ENCODE measurements at places on chromosomes 12 and 14.
A peak's percentile ranks its signal among the peaks of the same experiment; 100 is the strongest.

DNA sequence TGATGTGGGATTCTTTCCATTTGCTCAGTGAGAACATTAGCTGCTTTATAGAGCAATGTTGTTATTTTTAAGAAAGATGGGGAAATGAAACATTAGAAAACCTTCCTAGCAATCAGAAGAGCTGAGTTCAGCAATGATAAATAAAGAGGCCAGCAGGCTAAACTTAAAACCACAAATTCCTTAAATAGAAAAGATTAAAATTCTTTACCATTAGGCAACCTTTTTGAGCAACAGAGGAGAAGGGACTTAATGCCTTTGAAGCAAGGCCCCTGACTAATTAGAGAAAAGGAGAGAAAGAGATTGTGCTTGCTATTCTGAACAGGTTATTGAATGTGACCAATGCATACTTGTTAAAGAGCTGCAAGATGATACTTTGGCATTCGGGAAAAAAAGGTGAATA, 160.8 kb upstream of the LMO3 start:
- no peak for DNase-seq

- DNase-seq = no peak
These were observed 506.1 kb downstream of the RMST start for GRCh38 chr12:97968641-97969197.

- no peak for DNase-seq
These were observed 24.7 kb downstream of the ARG2 start for GRCh38 chr14:67644428-67644827.

- DNase-seq = no peak
These were observed 21.7 kb downstream of the PTPN21 start for GRCh38 chr14:88533064-88533602.

- peak; percentile 82 for DNase-seq
These were observed 6.0 kb upstream of the GPR84 start for GRCh38 chr12:54370171-54370730.

DNA sequence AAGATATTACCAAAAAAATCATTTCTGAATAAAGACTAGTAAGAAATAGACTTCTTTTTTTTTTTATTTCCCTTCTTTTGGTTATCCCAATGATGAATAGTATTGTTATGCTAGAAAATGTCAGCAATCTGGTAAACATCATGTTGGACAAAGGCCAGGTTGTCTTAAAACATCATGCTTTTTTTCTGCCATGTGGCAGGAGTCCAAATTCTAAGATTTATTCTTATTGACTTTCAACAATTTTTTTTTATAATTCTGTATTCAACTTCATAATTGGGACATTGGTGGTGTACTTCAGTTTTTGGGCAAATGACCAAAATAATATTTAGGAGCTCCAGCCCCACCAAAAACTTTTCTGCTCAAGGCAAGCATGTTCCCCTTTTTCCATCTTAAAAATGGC, 10.5 kb downstream of the DCN start:
- DNase-seq = no peak

- DNase-seq = no peak
These were observed 193.2 kb upstream of the FRMD6 start for GRCh38 chr14:51458563-51458955.

GRCh38 chr12:94870511-94870910, 133.0 kb downstream of the NDUFA12 start:
- DNase-seq = no peak

GRCh38 chr14:35286003-35286600, 6.1 kb upstream of the PSMA6 start:
- DNase-seq = no peak

DNA sequence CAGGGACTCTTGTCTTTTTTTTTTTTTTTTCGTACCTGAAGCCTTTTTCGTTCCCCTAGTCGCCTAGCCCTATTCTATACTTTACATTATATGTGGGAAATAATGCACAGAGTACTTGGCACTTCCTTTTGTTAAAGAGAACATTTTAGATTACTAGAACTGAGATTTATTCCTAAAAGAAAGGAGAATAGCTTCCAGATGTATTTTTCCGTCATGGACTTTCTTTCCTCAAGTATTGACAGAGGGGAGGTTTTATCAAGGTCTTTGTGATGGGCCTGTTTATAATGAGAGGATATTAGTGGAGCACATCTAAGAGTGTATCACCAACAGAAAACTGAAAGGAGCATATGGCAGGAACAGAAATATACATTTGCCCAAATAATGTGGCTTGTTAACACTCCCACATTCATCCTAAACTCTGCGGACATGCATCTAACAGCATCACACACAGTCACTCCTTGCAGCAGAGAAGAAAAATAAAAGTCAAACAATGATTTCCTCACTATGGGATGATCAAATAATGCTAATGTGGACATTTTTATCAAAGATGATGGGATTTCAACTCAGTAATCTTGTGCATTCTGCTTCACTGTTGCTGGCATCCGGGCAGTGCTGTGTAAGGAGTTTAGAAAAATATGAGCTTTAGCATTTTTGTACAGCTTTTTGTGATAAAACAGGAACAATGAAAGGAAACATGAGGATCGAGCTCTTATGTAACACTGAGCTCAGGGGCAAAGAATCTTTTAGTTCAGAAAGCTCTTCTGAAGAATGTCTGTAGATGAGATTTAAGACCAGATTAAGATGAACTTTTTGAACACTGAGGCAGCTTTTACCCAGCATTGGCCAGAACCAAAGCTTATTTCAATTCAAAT, 183.1 kb downstream of the EGLN3 start:
- no peak for DNase-seq

DNA sequence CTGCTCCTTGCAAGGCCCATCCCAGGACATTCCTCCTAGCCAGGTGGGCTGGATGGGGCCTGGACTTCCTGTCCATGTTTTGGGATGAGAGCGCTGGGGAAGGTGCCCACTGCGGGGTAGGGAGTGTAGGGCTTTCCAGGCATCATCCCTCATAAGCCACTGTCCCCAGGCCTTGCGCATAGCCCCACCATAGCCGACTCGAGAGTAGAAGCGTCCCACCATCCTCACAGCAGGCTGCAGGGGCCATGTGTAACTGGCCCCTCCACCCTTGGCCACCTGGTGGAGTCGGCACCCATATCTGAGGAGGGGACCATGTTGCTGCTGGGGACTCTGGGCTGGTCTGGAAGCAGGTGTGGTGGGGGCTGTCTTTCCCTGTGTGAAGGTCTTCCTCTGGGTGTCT, 30.5 kb downstream of the SH2B3 start:
- DNase-seq = no peak

GRCh38 chr14:43697003-43697402, 810.1 kb downstream of the FSCB start:
- no peak for DNase-seq

DNA sequence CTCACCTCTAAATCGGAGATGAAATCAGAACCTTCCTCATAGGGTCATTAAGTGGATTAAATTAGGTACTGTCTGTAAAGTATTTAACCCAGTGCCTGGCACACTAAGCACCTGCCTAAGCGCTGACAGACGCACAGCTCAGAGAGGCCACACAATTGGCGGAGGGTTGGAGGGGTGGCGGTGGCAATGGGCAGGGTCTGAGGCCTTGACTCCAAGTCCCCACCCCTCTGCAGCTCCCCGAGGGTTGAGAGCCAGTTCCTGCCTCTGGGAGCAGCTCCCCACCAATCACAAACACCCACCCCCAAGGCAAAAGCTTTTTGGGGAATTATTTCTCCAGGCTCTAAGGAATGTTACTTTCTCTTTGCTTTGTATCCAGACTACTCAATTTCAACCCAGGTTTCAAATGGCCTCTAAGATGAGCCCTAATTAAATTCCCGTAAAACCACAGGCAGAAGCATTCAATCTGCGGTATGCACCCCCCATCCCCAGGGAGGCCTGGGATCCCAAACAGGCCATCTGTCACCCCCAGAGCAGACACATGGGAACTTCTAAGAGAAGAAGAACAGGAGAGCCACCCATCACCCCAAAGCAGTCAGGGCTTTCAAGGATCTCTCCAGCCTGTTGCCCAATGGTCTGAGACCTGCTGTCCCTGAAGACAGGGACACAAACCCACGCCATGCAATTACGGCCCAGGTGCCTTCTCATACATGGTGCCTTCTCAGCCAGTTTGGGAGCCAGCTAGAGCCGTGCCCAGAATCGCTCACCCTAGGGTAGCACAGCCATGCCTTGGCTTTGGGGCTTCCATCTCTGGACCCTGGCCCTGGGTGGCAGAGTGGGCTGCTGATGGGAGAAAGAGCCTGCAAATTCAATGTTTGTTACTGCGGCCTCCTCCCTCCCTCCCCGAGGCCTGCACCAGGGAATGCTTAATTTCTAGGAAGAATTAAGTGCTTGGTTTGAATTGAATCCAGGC, 66.1 kb downstream of the CHGA start:
- DNase-seq = no peak

- no peak for DNase-seq
These were observed 12.5 kb upstream of the INF2 start for GRCh38 chr14:104676694-104677511.

DNA sequence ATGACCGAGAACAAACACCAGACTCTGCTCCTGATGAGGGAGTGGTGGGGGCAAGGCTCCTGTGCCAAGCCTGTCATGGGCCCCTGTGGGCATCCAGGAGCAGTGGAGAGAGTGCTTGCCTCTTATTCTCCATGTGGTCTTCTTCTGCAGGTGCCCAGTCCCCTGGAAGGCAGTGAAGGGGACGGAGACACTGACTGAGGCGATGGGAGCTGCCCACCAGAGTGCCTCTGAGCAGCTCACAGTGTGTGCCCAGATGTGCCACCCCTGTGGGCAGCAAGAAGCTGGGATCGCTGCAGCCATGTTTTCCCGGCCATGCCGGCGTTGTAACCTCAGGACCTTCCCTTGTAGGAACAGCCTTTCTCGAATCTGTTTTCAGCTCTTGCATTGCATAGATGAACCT, 6.4 kb upstream of the EP400 start:
- no peak for DNase-seq

DNA sequence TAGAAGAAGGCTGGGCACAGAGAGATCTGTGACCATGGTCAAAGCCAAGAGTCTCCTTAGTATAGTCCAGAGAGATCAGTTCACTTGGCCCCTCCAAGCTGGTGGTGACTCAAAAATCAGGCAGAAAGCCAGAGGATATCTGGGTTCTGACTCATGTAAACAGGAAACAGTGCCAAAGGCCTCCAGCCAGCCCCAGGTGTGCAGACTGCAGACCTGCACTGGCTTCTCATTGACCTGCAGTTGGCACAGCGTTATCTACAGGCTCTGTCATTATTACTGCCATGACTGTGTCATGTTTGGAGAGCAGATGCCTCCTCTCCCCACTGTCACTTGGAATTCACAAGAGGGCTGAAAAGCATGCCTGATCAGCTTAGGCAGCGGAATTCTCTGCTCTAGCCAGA, 295.7 kb upstream of the PRKD1 start:
- DNase-seq = peak; percentile 84

- no peak for DNase-seq
These were observed 44.5 kb upstream of the ZDHHC17 start for GRCh38 chr12:76719171-76720041.

DNA sequence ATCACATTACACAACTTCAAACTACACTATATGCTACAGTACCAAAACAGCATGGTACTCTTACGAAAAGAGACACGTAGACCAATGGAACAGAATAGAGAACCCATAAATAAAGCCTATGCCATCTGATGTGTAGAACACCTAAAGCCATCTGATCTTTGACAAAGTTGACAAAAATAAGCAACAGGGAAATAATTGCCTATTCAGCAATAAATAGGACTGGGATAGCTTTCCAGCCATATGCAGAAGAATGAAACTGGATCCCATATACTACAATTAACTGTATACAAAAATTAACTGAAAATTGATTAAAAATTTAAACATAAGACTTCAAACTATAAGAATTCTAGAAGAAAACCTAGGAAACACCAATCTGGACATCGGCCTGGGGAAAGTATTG, 120.7 kb downstream of the PTPRO start:
- no peak for DNase-seq

GRCh38 chr14:88380405-88380804, 5.1 kb upstream of the SPATA7 start:
- DNase-seq = no peak

GRCh38 chr12:58513852-58514251, 406.5 kb downstream of the LRIG3 start:
- DNase-seq = no peak

DNA sequence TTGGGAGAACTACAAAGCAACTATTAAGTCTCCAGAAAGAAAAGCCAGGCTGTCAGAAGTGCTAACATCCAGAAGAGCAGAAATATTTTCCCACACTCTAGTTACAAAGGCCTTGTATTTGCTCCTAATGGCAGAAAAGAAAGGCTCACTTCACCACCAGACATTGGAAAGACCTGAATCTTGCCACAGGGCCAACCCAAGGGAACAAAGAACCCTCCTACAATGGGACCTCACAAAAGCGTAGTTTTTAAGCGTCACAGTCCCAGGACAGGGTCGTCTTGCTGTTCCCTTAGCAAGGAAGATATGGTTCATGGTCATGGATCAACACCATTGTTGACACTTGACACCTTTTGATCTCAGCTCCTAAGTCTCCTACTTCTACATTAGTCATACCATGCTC, 119.1 kb downstream of the RPS29 start:
- DNase-seq = peak; percentile 10

DNA sequence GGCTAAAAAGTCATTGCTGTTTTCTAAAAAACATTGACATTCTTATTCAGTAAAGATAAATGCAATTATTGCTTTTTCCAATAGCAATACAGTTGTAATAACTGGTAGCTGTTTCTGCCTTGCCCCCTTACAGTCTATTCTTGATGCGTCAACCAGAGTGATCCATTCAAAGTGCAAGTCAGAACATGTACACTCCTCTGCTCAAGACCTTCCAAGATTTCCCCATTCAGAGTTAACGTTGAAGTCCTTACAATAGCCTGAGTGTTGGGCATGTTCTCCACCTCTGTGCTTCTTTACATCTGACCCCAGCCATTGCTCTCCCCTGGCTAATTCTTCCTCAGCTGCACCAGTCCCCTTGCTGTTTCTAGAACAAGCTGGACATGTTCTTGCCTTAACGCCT, 24.3 kb downstream of the VRK1 start:
- DNase-seq = no peak

DNA sequence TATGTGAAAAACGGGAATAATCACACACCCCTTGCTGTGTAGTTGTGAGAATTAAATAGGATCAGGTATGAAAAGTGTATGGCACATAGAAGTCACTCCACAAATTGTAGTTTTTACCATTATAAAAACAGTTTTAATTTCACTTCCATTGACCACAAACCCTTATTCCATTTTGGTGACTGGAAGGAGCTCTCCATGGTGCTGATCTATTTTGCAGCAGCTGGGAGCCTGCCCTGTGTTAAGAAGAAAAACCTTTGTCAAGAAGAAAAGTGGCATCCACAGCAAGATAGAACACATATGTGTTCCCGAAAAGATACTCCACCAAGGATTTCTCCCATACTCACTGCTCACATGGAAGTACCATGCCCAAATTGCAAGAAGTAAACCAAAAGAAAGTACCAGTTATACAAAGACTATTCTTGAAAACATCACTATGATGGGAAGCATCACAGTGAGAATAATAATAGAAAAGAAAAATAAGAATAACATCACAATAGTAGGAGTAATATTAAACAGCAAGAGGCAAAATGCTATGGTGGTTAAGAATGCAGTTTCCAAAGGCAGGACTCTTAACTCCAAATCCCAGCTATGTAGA, 58.7 kb downstream of the TUNAR start:
- no peak for DNase-seq

Data from COLO829 (cell line).